ENCODE measurements at places on chromosomes 16 and 17.

- DNase-seq = no peak
These were observed 171.7 kb downstream of the KATNIP start for GRCh38 chr16:27721531-27722181.

DNA sequence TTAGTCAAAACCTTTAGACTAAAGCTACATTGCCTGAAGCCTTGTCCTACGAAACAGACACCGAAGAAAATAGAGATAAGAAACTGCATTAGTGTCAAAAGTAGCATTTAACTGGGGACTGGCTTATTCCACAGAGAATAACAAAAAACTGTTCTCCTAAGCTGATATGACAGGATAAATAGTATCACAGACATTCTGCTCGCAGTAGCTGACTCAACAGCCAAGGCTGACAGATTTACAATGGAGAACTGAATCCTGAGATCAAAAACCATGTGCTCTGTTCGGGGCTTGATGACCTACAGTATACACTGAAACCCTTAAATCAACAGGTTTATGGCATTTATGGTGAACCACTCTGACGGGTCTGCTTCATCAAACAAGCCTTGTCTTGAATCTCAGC, 25.5 kb downstream of the ADAMTS18 start:
- no peak for DNase-seq

DNA sequence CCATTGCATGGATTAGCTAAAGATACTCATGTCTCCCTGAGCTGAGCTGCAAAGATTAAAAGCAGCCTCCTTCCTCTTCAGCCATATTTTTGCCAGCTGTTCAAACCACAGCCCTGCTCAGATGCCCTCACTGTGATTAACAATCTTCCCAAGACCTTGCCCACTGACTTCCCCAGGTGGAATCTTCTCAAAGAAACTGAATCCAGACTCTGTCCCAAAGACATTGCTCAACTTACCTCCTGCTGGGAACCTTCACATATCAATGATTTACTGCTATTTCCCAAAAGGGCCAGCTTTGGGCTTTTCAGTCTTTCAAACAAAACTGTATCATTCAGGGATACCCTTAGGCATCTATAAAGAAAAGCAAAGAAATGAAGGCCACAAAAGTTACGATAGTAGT, 9.2 kb downstream of the C17orf67 start:
- DNase-seq = no peak

DNA sequence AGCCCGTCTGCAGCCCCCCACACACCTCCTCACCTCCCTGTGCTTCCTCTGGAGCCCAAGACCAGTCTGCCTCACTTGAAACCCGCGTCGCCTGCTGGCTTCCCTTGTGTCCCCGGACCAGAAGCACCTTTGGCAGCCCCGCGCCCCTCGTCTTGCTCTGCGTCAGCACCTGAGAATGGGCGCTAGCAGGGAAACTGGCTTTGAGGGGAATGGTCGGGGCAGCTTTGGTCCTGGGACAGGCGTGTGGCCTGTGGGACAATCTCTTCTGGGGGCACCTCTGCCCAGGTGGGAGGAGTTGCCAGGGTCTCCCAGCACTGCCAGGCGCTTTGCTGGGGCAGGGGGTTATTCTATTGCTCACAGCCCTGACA, 3.6 kb upstream of the MAFG start:
- no peak for DNase-seq

DNA sequence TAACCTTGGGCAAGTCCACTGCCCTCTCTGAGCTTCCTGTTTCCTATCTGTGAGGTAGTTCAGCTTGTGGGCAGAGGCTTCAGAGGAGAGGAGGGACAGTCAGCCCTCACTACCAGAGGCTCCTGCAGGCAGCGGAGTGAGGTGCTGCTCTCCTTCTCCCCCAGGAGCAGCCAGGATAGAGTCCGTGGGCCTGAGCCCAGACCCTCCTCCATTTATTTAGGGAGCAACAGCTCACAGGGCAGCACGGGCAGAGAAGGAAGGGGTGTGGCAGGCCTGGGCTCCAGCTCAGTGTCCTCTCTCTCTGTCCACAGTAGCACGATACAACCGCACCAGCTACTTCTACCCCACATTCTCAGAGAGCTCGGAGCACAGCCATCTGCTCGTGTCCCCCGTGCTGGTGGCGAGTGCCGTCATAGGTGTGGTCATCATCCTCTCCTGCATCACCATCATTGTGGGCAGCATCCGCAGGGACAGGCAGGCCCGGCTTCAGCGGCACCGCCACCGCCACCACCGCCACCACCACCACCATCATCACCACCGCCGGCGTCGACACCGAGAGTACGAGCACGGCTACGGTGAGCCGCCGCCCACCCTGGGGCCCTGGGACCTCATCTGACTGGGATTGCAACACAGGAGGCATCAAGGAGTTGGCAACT, 42.3 kb downstream of the BEAN1 start:
- no peak for DNase-seq

DNA sequence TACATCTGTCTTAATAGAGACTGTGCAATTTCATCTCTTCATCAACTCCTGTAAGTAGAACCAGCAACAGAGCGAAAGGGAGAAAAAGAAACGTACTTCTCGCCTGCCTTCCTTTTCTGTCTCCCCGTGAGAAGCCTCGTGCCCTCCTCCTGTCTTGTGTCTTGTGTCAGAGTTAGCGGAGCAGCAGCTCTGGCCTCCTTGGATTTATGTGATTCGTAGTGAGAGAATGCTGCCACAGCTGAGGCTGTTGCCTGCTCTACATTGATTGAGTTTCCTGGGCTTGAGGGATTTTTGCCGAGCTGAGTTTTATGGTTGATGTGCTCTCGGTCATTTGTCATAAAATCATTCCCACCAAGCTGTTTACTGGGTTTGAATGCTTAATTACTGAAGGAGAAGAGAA, 579.1 kb upstream of the RBFOX1 start:
- no peak for DNase-seq

GRCh38 chr16:71338193-71338592, 20.3 kb upstream of the CALB2 start:
- DNase-seq = no peak

GRCh38 chr17:32226886-32227285, 38.7 kb upstream of the RHBDL3 start:
- DNase-seq = no peak

All from NCI-H1694 (cell line).